ENCODE measurements at places on chromosomes 16 and 17.
A peak's percentile ranks its signal among the peaks of the same experiment; 100 is the strongest.

GRCh38 chr16:11202260-11203091 is 53.5 kb downstream of the SOCS1 start:
- no peak for DNase-seq

DNA sequence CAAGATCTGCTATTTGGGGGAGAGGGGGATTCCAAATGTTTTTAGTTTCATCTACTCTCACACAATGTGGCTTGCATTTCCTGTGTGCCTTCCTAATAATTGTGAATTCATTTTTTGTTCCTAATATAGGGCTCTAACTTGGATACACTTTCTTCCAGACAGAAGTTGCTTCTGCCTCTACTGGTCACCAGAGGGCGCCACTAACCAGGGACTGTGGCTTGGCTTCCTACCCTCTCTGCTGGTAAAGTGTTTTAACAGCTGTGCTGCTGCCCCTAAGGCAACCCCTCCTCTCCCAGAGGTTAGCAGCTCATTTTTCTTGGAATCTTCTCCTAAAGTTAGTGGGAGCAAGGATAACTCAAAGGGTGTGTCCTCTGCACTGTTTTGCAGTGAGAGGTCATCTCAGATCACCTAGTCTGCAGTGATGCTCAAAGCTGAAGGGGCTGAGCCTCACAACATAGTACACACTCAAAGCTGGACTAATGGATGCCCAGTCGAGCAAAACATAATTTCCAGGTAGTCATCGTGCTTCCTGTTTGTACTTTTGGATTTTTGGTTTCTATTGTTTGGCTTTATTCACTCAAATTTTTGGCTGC is 5.0 kb upstream of the PRSS54 start:
- no peak for DNase-seq

GRCh38 chr17:9298135-9298534 is 276.8 kb downstream of the NTN1 start:
- DNase-seq: no peak

GRCh38 chr17:78933025-78933958 is 8.1 kb upstream of the TIMP2 start:
- peak; percentile 96 for DNase-seq

- no peak for DNase-seq
Observed at GRCh38 chr16:51003850-51004566, 147.1 kb downstream of the SALL1 start.

DNA sequence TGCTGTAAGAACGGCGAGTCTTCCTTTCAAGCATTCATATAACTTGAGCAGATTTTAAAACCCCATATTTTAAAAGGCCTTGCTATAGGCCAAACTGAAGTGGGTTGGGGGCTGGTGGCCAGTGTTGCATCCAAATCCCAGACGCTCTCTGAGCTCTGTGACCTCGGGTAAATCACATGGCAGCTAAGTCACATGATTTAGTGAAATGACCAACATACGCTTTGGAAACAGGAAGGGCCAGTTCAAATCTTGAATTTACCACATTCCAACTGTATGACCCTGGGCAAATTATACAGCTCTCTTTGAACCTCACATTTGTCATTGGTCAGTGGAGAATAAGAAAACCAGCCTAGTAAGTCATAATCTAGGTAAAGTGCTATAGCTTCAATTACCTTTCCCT is 519.3 kb downstream of the HAPSTR1 start:
- DNase-seq: no peak

DNA sequence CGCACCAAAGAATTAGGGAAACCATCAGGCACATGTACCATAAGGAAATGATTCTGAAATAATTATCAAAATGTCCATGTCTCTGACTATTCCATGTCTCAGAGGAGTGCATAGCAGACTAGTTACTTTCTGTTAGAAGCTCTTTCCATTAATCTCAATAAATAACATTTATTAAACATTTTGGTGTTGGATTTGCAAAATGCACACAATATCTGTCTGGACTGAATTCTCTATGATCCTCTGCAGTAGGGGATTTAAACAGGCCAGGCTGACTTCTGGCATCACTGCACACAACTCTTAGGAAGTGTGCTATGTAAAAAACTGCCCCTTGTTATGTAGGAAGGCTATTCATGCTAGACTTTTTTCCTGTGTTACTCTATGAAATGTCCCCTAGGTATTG is 283.3 kb upstream of the CDH5 start:
- DNase-seq: no peak

DNA sequence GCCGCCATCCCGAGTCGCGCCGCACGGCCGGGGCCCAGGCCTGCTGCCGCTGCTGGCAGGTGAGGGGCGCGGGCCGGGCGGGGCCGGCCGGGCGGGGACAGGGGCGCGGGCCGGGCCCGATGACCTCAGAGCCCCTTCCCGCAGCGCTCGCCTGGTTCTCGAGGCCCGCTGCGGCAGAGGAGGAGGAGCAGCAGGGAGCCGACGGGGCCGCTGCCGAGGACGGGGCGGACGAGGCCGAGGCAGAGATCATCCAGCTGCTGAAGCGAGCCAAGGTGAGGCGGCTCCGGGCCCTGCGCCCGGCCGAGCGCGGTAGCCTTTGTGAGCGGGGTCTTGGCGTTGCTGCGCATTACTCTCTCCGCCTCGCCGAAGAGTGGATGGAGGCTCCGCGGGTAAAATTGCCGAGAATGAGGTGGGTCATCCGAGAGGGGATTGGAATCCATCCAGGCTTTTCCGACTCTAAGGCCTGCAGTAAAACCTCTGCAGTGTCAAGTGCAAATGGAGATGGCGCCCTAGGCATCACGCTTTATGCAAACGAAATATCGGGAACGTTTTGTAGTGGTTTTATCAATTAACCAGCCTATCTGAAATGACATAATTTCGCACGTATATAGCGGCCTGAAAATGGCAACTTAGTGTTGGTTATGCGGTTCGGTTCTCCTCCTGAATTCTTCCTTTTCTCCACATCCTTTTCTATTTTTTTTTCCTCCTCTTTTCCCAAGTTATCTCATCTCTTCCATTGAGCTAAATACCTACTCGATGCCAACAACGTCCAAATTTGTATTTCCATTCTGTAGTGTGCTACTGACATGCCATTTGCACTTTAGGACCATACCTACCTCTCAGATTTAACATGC is 577 bp downstream of the TTC19 start:
- DNase-seq: no peak

GRCh38 chr17:70128727-70129238 is 40.5 kb upstream of the KCNJ2 start:
- no peak for DNase-seq

GRCh38 chr17:82272495-82273326 is 789 bp downstream of the CSNK1D start:
- DNase-seq: no peak

DNA sequence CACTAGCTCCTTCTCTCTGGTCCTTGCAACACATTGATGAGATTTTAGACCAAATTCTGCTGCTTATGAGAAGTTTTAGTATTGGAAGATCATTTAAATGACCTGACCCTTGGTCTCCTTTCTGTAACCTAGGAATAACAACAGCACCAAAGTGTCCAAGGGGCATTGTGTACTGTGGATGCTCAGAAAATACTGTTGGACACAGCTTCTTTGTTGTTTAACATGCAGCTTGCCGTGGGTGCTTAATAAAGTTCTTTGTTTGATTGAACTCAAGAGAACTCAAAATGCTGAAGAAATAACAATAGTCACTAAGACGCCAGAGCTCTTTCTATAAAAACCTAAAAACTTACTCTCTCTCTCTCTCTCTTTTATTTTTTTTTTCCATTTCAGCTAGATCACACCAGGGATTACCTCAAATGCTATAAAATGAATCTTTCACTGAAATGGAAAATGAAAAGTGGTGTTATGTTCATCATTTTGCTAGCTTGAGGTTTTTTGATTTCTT is 548.9 kb upstream of the CDH8 start:
- no peak for DNase-seq

GRCh38 chr16:12294471-12294870 is 317.9 kb downstream of the SNX29 start:
- DNase-seq: no peak

GRCh38 chr17:51046514-51047384 is 73.9 kb downstream of the SPAG9 start:
- peak; percentile 93 for DNase-seq

DNA sequence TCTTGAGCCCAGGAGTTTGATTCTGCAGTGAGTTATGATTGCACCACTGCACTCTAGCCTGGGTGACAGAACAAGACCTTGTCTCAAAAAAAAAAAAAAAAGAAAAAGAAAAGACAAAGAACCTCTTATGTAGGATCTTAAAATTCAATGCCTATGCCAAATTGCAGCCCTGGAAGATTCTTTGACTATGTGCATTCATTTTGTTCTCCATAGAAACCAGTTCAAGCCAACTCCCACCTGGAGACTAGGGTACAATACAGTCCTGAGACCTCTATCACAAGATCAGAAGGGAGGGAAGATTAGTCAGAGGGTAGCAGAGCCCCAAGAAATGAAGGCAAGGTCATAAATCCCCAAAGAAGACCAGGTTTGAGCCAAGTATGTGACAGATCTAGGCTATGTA is 90.6 kb upstream of the HAS3 start:
- no peak for DNase-seq

DNA sequence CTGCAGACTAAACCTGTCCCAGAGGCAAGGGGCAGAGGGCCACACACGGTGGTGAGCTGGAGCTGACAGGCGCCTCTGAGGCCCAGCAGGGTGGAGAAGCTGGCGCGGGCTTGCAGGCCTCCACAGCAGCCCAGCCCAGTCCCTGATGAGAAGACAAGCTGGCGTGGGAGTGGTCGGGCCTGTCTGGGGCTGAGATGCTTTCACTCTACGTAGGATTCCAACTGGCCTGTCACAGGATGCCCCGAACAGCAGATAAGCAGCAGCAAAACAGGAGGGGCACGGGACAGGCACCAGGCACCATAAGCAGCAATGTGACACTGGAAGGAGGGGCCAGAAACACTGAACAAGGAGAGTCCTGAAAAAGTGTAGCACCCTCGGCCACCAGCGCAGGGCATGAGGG is 40.1 kb downstream of the PEMT start:
- DNase-seq: no peak

All from non-pigmented ciliary epithelial cell (primary cell).